Stimulated activated CD8-positive, alpha-beta memory T cell treated with anti-CD3 and anti-CD28 coated beads, Interleukin-4, amount 100 ng/mL, for 1 hour (primary cell): ENCODE measurements at places on chromosomes 7 and 10.

DNA sequence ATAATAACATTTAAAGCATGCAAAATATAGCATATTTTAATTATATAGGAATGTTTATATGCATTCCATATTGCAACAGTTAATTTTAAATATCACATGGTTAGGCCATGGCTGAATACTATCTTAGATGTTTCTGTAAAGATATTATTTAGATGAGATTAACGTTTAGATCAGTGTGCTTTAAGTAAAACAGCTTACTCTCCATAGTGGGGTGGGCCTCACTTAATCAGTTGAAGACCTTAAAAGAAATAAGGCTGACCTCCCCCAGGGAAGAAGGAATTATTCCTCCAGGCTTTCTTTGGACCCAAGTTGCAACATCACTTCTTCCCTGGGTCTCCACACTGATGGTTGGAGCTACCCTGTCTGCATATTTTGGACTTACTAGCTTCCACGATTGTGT, 1246.5 kb downstream of the TYW1 start:
- DNase-seq = no peak

- no peak for DNase-seq
These were observed 341.9 kb downstream of the PTPRN2 start for GRCh38 chr7:158245724-158246041.

DNA sequence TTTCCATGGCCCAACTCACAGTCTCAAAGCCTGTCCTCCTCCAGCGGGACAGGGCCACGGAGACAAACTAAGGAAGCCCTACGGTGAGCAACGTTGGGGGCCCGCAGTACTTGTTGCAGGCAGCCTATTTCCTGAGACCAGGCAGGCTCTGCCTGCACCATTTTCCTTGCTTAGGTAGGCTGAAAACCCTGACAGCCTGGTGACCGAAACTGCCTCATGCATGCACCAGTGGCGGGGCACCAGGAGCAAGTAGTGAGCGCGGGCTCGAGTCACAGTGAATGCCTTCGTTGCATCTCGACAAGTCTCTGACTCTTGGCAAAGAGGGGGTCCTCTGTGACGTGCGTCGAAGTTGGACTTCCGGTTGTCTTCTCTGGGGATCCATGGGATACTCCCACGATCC, 23.3 kb upstream of the ZNF273 start:
- DNase-seq = no peak

DNA sequence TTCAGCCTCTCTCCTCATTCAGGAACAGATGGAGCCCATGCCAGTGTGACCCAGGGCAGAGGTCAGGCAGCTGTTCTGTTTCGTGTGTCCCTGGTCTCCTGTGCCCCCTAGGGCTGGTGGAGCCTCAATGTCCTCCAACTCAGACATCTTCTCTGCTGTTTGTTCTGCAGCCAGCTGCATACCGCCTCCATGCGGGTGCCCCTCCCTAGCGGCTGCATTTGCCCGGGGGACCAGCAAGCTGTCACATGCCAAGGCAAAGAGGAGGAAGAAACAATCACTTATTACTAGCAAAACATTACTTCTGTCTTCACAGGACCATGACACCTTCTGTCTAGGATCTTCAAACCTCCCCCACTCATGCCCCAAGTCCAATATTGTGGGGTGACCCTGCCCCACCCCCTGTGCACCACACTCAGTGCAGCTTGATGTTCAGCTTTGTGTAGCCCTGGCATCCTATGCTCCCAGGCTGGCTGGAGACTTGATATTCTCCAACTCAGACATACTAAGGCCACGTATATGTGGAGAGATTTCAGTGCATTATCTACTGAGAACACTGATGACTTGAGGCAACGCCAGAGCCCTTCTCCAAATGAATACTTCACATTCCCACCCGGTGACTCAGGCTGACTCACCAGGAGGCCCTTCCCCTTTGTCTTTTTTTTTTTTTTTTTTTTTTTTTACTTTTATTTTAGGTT, 188.9 kb downstream of the SKIDA1 start:
- no peak for DNase-seq

DNA sequence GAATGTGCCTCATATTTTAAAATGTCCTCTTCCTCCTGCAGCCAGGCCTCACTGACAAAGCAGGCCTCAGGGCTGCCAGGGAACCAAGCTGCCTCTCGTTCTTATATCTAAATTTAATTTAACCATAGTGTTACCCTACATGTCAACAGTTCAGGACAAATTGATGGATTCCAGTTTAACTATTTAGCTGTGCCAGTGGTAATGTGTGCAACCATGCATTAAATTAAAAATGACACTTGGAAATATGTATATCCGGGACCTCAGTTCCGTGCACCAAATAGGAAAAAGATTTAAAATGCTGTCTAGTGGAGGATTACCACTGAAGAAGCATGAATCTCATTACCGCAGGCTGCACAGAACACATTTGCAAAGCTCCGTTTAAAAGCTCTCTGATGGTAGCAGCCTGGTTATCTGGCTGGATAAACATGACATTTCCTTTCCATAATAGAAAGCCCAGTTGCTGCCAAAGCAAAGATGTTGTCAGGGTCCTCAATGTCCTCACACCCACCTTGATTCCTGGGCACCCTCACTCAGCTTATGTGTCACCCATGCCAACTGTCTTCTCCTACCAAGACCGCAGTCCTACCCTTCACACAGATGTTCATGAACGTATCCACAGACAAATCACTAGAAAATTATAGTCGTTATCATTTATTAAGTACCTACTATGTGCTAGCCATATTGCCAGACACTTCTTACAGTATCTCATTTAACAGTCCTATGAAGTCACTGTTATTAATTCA, 73.3 kb upstream of the FRMD4A start:
- no peak for DNase-seq

- DNase-seq = no peak
These were observed 93.1 kb upstream of the PDE1C start for GRCh38 chr7:32163141-32163806.

GRCh38 chr7:30726296-30727006, 25.5 kb upstream of the INMT start:
- DNase-seq = no peak

- DNase-seq = peak; percentile 11
These were observed 523 bp downstream of the PURB start for GRCh38 chr7:44884621-44885393.

GRCh38 chr7:122791959-122792545, 89.3 kb upstream of the RNF148 start:
- no peak for DNase-seq

- DNase-seq = no peak
These were observed 41.5 kb upstream of the DGKI start for GRCh38 chr7:137888241-137888640.

DNA sequence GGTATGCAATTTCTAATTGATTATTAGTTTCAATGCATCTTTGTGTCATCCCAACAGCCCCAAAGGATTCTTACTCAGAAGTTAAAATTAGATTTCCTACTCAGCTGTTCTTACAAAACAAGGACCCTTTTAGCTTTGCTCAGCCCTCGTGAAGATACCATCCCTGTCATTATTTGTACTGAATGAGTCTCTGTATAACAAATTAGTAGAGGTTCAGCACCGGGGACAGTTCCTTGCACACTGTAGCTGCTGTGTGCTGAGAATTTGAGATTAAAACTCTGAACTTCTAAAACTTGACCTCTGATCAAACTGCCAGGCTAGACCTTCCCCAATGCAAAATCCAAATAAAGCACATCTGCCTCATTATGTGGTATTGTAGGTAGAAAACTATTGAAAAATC, 299.1 kb downstream of the LHFPL3 start:
- no peak for DNase-seq

- DNase-seq = no peak
These were observed 88.0 kb downstream of the CPED1 start for GRCh38 chr7:121076350-121077164.

DNA sequence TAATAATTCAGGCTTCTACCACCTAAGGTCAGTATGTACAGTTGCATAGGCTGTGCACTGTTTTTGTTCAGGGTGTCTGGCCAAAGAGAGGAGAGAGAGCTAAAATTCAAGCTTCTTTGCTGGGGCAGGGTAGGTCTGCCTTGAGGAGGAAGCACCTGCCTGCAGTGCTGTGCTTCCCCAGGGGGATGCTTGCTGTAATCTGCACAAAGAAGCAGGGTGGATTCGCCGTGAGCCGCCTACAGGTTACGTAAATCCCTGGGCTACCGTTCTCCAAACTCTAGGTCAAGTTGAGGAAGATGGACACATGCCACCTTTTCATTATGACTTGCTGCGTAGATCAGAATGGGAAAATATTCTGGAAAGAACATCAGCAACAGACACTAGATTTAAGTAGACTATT, 543.3 kb downstream of the TNS3 start:
- no peak for DNase-seq

DNA sequence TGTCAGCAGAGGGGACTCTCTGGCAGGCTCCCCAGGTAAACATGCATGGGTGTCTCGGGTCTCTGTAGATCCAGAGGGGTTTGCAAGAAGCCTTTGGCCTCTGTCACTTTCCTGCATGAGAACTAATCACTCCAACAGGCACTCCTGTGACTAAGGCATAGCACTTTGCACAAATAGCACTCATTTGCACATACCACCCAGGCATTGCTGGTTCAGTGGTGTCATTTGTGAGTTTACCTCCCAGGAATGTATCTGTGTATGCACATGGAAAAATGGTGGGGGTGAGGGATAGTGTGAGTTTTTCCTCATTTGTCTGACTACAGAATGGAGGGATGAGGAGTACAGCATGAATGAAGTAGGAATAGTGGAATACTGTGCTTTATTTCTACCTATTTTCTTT, 39.5 kb downstream of the CNNM1 start:
- DNase-seq = no peak

DNA sequence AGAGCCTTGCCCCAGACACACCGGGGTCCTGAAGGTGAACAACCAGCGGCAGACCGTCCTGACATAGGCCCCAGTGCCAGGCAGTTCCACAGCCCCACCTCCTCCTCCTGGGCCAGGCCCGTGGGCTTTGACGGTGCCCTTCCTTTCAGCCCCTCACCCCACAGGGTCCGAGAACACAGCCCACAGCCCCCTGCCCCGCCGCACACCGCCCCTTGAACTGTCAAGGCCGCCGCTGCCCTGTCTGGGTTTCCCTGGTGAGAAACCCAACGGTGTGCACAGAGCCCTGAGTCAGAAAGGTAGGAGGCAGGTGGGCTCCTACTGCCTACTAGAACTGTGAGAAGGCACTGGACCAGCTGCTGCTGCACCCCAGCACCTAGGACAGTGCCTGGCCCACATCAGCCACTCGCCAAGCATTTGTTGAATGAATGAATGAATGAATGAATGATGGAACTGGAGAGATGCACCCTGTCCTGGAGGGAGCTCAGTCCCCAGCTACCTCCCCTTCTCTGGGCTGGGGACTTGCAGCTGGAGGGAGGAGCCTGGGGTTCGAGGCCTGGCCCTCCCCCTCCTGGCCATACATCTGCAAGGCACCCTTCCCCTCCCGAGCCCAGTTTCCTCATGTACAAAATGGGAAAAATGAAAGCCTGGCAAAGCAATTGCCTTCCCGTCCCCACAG, 117.9 kb downstream of the SLIT1 start:
- DNase-seq = no peak

GRCh38 chr7:90266808-90267207, 21.8 kb downstream of the CFAP69 start:
- DNase-seq = no peak

- DNase-seq = no peak
These were observed 152.9 kb upstream of the ASAH2 start for GRCh38 chr10:50404021-50404773.

GRCh38 chr10:80472234-80473095, 18.4 kb downstream of the TSPAN14 start:
- DNase-seq = no peak

DNA sequence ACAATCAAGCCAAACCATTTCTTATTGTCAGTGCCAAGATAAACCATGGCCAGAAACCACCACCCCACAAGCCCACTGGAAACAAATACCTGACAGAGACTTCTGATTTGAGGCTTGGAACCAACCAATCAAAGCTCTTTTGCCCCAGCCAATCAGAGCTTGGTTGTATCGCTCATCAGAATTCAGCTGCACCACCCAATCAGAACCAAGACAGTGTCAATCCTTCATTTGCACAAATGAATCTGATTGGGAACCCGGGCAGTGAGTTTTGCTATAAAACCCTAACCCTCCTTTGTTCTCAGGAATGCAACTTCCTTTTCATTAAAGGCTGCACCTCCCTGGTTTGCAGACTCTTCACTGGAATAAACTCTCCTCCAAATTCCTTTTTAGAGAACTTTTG, 87.4 kb downstream of the ELAPOR2 start:
- DNase-seq = no peak

- DNase-seq = no peak
These were observed 1013.1 kb downstream of the TYW1 start for GRCh38 chr7:68009716-68010115.

- DNase-seq = no peak
These were observed 597.6 kb downstream of the PARD3 start for GRCh38 chr10:34217524-34217923.

DNA sequence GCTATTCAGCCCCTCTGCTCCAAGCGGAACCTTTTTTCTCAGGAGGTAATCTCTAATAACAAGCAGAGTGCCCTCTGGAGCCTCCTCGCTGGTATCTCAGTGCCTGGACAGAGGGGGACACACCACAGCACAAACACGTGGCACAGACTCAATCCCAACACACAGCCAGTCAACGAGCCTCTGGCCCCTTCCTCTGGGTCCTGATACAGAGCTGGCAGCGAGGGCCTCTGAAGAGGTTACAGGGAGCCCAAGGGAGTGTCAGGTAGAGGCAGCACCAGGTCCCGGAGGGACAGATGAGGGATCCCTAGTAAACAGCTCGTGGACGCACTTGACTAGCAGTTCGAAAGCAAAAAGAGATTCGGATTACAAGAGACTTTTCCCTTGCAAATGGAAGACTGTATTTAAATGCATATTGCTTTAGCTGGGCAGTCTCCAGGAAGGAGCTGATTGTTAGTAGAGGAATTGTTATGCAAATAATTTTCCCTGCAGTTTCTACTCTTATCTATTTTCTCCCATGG, 14.1 kb downstream of the CXCL12 start:
- no peak for DNase-seq

- no peak for DNase-seq
These were observed 26.4 kb upstream of the ADO start for GRCh38 chr10:62778125-62778524.

DNA sequence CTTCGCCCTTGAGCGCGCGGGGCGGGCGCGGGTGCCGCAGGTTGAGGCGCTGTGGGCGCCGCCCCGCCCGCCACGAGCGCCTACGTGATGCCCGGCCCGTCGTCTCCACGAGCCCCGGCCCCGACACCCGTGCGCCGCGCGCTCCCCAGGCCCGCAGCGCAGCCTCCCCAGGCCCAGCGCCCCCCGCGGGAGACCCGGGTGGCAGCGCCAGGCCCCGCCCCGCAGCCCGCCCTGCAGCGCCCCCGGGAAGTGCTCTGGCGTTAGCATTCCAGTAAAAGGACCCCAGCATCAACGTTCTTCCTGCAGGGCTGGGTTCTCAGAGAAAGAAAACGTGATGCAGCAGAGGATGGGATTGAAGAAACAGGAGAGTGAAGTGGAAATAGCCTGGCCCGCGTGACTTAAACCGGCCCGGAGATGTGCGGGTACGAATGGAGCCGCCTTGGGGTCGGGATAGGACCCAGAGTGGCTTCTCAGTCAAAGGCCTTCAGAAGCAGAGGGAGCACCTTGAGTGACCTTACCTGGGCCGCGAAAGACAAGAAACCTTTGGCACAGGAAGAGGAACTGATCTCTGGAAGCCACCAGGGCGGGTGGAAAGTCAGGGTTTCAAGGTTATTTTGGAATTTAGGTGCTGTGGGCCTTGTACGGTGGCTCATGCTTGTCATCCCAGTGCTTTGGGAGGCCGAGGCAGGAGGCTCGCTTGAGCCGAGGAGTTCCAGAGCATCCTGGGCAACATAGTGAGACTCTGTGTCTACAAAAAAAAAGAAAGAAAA, 1.8 kb downstream of the PFKP start:
- DNase-seq = no peak

- no peak for DNase-seq
These were observed 41.6 kb downstream of the TEX36 start for GRCh38 chr10:125641398-125641797.
